Upper lobe of right lung (tissue), 1 donor: ENCODE measurements at places on chromosomes 11 and 22. TPM values are rescaled to one million over a fixed set of nuclear protein-coding genes. Genes with fewer than 3 reads are reported as not detected.
A peak's percentile ranks its signal among the peaks of the same experiment; 100 is the strongest.

GRCh38 chr11:62400760-62401159 lies 18.1 kb upstream of the SCGB1A1 start:
- DNase-seq, result peak; percentile 72

- DNase-seq, result no peak
Measured at GRCh38 chr22:48795664-48796063, 1032.0 kb downstream of the BRD1 start.

DNA sequence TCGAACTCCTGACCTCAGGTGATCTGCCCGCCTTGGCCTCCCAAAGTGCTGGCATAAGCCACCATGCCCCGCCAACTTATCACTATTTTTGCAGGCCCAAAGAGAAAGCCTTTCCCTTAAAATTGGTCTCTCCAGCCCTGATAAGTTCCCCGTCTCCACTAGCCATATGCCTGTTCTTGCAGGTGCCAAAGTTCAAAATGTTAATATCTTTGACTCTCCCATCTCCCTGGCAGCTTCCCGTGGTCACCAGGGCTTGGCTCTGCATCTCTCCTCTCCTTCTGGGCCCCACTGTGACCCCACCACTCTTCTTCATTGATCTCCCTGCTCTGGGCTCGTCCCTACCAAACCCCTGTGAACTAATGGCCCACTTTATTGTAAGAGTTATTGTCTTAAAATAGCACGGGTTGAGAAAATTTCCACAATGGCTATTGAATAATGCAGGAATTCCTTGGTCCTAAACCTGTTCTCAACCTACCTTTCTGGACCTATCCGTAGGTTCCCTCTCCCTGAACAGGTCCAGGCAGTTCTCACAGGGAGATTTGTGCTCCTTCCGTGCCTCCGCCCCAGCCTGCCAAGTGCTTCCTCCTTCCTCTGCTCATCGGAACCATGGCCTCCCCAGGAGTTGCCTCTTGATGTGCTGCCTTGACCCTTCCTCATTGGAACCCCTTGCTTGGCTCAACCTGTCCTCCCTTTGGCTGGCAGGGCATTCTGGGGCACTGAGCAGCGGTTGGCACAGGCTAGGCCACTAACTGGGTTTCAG lies 147.5 kb downstream of the DSCAML1 start:
- DNase-seq, result no peak

GRCh38 chr11:17472467-17472866 lies 4.2 kb downstream of the ABCC8 start:
- DNase-seq, result no peak

DNA sequence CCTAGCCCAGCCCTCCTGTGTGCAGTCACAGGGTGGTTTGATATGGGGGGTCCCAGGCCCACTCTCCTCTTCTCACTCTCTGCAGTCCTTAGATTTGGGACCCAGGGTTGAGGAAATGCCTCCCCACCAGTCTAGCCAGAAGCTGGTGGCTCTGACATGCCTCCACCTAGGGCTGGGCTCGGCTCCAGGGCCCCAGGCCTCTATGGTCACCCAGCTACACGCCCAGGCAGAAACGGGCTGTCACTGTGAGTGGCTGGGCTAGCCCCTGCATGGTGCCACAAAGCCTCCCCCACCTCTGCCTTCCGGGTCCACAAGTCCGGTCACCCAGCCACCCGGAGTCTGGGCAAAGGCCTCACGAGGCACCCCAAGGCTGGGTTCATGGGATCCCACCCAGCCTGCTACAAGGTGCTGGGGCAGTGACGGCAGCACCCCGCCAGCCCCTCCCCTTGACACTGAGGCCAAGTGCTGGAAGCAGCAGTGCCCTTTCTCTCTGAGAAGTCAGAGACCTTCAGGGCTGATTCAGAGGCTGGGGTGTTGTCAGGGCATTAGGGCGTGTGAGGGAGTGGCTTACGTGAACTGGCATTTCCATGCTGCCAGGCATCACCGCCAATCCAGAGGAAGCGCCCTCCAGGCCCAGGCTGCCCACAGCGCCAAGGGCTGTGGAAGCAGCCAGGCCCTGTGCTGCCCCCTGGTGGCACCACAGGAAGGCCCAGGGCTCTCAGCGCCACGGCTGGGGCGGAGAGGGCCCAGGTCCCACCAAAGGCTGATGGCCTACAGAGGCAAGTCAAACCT lies 638 bp upstream of the PITPNM1 start:
- peak; percentile 96 for DNase-seq

- no peak for DNase-seq
Measured at GRCh38 chr11:124380585-124380984, 3.7 kb downstream of the OR8B2 start.

GRCh38 chr11:70072461-70072860 lies 5.7 kb upstream of the ANO1 start:
- DNase-seq, result peak; percentile 39

- DNase-seq, result no peak
Measured at GRCh38 chr11:119509969-119510401, 87.0 kb upstream of the THY1 start.

GRCh38 chr11:121515335-121515671 lies 62.5 kb upstream of the SORL1-AS1 start:
- no peak for DNase-seq

DNA sequence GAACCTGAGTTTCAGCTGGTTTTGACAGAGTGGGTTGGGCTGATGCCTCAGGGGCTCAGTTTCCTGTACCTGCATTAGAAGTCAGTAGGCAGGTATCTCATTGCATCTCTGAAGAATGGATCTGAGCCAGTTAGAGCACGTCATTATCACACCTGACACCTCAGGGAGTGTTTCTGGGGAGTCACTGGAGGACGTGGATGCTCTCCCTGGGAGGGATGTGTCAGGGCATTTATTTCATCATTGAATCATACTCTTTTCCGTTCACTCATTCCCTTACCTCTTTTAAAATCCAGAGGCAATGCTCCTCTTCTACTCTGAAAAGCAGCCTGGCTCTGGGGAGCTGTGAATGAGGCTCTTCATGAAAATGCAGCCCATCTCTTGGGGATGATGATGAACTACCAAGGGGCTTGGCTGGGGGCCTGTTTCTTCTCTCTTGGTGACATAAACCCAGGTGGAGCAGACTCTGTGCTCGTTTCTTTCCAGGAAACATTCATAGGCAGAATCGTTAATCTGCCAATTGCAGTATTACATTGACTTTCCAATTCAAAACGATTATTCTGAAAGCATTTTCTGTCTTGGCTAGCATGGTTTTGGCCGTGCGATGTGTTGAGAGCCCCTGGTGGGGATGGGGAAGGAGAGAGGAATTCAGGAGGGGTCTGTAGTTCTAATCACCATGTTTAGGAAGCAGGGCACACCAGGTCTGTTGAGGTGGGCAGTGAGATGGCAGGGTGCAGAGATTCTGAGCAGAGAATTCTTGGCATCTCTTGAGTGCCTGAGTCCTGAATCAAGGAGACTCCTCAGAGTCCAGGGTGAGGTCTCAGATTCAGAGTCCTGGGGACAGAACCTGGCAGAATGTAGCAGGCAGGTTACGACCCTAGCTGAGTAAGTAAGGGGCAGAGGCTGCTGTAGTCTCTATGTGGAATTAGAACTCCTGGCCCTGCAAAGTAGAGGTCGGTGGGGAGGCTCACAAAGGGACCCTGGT lies 12.6 kb downstream of the PARVA start:
- no peak for DNase-seq

DNA sequence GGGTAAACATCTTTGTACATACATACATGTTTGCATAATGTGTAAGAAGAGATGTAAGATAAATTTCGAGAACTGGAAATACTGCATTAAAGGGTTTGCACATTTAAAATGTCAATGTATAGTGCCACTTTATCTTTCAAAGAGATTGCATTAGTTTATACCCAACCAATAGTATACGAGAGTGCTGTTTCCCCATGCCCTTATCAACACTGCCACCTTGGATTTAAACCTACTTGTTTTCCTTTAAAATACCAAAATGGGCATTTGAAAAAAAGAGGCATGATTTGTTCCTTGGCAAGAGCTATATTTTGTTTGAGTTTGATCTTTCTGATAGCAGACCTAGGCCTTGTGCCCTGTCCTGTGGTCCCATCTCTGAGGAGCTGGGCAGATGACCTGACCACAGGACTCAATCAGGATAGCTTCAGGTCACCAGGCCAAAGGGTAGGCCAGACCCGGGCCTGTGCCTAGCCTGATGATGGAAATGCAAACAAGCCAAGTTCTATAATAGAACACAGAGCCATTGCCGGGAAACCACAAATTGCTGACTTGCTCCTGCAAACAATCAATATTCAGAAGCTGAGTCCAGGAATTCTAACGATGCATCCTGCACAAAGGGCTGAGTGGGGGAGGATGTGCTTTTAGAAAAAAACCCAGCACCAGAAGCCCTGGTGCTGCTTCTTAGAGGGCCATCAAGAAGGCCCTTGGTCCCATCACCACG lies 16.9 kb upstream of the ALG8 start:
- DNase-seq, result no peak

- no peak for DNase-seq
Measured at GRCh38 chr11:132140056-132140455, 769.6 kb downstream of the NTM start.

- DNase-seq, result no peak
Measured at GRCh38 chr11:27467181-27467913, 5.2 kb downstream of the LGR4 start.

Gene GAB4
- not detected for total RNA-seq

Gene SDHAF2
- total RNA-seq, result 34.1 TPM

Gene HTR3A
- total RNA-seq, result not detected

Gene PUS3
- 11.1 TPM for total RNA-seq

Gene P2RY2
- total RNA-seq, result 7.4 TPM

Gene CRYBA4
- total RNA-seq, result not detected
